ENCODE measurements at places on chromosomes 5 and 9.

DNA sequence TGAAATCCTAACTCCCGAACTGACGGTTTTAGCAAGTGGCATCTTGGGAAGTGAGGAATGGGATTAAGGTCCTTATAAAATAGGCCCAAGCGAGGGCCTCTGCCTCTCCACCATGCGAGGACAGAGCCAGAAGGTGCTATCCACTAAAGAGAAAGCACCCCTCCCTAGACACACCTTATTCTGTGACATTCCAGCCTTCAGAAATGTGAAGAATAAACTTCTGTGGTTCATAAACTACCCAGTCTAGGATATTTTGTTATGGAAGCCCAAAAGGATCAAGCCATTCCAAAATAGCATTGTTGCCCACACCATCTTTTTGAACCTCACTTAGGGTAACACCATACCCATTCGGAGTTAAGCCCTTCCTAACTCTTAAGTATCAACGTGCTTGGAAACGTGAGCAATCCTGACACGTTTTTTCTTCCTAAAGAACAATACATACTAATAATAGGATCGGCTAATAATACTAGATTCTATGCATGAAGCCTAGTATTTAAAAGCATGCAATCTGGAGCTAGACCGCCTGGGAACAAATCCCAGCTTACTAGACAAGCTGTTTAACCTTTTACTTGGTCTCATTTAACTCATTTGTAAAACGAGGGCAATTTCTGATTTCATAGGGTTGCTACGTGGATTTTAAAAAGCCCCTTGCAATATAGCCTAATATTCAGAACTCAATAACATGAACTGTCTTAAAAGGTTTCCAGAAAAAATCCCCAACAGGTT lies 1.1 kb upstream of the SMC2 start:
- DNase-seq: no peak

GRCh38 chr5:17411436-17412402 lies 86.3 kb upstream of the TAF11L2 start:
- no peak for DNase-seq

- no peak for DNase-seq
Measured at GRCh38 chr5:119801570-119801969, 172.2 kb downstream of the FAM170A start.

DNA sequence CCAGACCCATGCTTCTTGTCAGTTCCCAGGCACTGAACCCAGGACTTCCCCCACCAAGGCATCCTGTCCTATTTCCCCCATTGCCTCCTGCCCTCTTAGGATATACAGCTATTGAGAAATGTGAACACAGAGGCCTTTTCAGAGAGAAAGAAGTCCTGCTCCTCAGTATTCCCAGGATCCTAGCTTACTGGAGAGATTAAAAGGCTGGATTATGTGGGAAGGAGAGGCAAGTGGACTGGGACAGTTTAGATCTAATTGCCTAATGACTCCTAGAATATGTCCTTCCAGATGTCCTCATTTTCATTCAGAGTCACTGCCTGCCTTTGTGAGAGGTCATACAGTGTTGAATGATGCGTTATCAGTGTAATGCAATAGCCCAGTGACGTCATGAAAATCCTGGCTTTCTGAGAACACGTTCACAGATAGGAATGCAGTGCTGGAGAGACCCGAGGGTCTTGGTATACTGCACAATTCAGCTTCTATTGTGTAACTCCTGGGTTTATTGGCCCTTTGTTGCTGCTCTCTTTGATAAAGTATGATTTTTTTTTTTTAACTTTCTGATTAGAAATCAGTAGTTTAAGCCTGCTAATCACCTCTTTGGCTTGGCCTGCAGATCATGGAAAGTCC lies 26.2 kb downstream of the WWC1 start:
- DNase-seq: no peak

DNA sequence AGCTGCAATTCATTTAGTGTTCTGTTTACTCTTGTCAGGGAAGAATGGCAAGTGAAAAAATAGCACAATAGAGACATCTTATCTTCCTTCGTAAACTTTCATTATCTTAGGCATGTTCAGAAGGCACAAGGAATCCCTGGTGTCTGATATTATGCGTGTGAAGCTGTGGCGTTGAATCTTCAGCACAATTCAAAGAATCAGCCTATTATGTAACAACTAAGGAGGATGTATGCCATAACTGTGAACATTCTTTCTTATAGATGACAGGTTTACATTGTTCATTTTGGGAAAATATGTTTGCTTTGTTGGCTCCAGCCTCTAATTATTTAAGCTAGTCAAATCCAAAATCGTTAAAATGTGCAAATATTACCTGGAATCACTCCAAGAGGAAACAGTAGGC lies 446.1 kb downstream of the ANXA1 start:
- no peak for DNase-seq

GRCh38 chr9:114588210-114588609 lies 641 bp downstream of the ATP6V1G1 start:
- DNase-seq: peak; percentile 7

- DNase-seq: no peak
Measured at GRCh38 chr5:122152266-122152900, 23.0 kb downstream of the ZNF474 start.

GRCh38 chr9:104963076-104963475 lies 35.1 kb upstream of the ABCA1 start:
- DNase-seq: no peak

GRCh38 chr9:114237781-114238180 lies 82.4 kb downstream of the COL27A1 start:
- DNase-seq: no peak

- DNase-seq: peak; percentile 1
Measured at GRCh38 chr5:7927466-7928375, 58.8 kb downstream of the MTRR start.

- DNase-seq: no peak
Measured at GRCh38 chr5:132214491-132214890, 13.2 kb downstream of the P4HA2 start.

DNA sequence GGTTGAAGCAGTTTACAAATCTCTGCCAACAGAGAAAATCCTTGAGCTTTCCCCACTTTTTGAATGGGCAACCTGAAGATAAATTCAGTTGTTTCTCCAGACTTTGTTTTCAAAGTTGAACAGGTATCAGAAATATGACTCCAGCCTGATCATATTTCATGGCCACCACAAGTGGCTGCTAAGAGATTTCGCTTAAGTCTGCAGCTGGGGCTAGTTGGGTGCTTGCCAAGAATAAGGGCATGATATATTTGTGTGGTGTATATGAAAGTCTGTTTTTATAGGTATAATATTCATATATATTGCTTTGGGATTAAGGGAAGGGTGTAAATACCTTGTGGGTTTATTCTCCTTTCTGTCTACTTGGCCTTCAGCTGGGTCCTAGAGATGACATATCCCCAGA lies 168.4 kb upstream of the GDNF start:
- DNase-seq: no peak

DNA sequence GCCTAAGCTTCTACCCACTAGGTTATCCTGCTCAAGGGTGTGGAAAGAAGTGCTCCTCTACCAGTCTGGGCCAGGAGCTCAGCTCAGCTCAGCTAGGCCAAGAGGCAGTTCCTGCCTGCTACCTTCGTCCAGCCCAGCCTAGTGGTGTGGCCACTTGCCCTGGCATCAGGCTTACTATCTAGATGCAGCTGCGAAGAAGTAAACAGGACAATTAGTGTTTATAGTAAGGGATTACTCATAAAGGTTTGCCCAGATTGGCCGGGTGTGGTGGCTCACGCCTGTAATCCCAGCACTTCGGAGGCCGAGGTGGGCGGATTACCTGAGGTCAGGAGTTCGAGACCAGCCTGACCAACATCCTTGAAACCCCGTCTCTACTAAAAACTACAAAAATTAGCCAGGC lies 12.8 kb upstream of the SPATA24 start:
- DNase-seq: no peak

DNA sequence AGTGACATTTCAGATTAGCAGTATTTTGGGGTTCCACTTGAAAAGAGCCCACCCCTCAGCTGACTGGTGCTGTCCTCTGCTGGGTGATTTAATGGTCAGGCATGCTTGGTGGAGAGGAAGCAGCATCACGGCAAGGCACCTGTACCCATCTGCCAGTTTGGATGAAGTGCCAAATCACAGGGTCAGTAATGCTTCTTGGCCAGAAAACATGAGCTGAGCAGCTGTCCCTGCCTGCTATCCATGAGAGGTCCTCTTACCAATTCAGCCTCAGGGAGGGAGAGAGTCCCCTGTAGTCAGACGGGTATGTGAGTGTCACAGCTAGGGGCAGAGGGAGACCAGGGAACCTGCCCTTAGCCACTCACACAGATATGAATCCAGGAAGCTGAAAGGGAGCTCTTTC lies 137.9 kb downstream of the SEC61B start:
- DNase-seq: no peak

- DNase-seq: no peak
Measured at GRCh38 chr9:16642421-16643109, 227.9 kb downstream of the BNC2 start.

GRCh38 chr5:119301210-119301609 lies 54.6 kb upstream of the TNFAIP8 start:
- DNase-seq: no peak
